Esophagus mucosa (tissue), 1 donor: ENCODE measurements at places on chromosomes 2 and 18. TPM values are rescaled to one million over a fixed set of nuclear protein-coding genes. Genes with fewer than 3 reads are reported as not detected.

STK39 gene
- 29.6 TPM for total RNA-seq

TRAPPC12 gene
- total RNA-seq = 61.7 TPM

ANTXR1 gene
- 13.9 TPM for total RNA-seq

TRIM43 gene
- not detected for total RNA-seq

C2orf78 gene
- total RNA-seq = not detected

POMC gene
- 0.44 TPM for total RNA-seq

- ATAC-seq = peak; percentile 35
Observed at GRCh38 chr2:136067459-136067858, 50.5 kb downstream of the CXCR4 start.

- no peak for ATAC-seq
Observed at GRCh38 chr2:42906111-42906556, 113.8 kb upstream of the HAAO start.

DNA sequence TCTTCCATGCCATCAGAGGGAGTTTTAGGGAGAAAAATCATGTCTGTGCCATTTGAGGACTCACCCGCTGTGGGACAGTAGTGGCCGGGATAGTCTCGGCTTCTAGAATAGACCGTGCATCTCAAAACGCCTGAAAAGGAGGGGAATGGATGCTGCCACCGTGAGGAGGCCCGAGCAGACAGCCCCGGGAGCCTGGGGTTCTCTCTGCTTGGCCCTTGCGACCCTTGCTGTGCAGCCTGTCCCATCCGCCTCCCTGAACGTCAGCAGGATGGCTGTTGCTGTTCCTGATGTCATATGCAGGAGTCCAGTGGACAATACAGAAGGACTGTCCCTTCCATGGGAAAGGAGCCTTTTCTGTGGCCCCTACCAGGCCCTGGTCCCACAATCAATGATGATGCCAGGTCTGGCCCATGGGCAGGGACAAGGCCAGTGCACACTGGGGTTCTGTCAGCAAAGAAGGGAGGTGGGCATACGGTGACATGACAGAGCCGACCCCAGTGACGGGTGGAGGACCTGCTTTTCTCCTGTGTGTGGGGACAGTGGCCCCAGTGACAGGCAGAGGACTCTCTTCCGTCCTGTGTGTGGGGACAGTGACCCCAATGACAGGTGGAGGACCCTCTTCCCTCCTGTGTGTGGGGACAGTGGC lies 58.8 kb downstream of the ACKR3 start:
- ATAC-seq = no peak

GRCh38 chr2:174399171-174399570 lies 3.6 kb downstream of the SCRN3 start:
- no peak for ATAC-seq

DNA sequence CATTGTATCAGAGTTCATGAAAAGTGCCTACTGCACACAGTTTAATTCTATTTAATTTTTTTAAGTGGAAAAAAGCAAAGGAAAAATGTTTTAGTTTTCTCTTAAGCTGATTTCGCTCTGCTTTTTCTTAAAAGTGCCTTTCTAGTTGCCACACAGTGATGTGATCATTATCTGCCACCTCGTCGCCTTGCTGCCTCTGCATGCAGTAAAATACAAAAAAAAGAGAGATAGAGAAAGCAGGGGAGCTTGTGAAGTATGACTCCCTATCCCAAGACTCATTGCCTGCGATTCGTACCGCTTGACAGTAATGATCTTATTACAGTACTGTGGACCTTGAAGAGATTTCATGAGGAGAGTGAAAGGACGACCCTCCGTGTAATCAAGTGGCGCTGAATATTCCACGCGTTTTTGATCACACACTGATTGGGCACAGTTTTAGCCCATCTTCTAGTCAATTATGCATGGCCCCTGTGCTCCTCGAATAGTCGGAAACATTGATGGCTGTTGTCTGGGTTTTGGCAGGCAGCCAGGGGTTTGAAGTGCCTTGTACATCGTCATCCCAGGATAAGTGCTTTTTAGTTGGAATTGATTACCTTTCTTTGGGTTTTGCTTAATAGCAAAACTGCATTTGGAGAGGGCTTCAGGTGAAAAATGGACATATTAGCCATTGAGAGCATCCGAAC lies 188.3 kb downstream of the GBX2 start:
- no peak for ATAC-seq

GRCh38 chr2:52335727-52336126 lies 1303.8 kb upstream of the NRXN1 start:
- no peak for ATAC-seq

DNA sequence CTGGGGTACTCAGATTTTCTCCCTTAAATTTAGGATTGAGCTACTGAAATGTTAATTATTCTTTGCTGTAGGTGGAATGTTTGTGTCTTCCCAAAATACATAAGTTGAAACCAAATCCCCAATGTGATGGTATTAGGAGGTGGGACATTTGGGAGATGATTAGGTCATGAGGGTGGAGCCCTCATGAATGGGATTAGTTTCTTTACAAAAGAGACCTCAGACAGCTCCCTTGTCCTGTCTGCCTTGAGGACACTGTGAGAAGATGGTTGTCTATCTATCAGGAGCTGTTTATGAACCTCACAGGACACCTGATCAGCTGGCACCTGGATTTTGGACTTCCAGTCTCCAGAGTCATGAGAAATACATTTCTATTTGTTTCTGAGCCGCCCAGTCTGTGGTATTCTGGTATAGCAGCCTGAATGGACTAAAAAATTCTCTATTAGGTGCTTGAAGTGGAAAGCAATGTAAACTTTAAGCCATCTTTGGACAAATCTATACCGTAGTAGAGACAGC lies 99.2 kb upstream of the UXS1 start:
- no peak for ATAC-seq

GRCh38 chr2:27231921-27232320 lies 14.8 kb downstream of the CAD start:
- no peak for ATAC-seq

DNA sequence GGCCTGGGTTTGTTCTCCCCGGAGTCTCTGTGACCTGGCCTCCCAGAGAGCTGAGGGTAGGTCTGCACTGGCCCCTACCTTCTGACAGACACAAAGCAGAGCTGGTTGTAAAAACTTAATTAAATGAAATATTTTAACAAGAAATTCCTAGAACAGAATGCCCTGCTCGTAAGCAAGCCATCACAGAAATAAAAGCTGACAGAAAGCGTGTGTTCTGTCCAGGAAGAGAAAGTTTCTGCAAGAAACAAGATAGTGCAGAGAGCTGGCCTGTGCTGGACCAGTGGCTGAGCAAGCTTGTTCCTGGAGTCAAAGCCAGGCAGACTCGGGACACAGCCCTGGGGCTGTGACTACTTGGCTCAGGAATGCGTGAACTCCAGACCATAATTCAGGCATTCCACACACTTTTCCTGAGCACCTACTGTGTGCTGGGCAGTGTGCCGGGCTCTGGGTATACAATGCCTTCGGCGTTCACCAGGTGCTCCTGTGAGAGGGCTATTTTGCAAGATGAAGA lies 51.6 kb downstream of the APOB start:
- ATAC-seq = peak; percentile 30

GRCh38 chr2:29650631-29651097 lies 270.7 kb downstream of the ALK start:
- no peak for ATAC-seq

- no peak for ATAC-seq
Observed at GRCh38 chr2:128557831-128558241, 239.2 kb upstream of the HS6ST1 start.

GRCh38 chr2:198913394-198914152 lies 544.2 kb downstream of the SATB2 start:
- no peak for ATAC-seq

GRCh38 chr18:76821875-76822505 lies 367 bp upstream of the ZNF236 start:
- peak; percentile 61 for ATAC-seq

GRCh38 chr2:106106622-106107508 lies 87.2 kb downstream of the UXS1 start:
- ATAC-seq = no peak

DNA sequence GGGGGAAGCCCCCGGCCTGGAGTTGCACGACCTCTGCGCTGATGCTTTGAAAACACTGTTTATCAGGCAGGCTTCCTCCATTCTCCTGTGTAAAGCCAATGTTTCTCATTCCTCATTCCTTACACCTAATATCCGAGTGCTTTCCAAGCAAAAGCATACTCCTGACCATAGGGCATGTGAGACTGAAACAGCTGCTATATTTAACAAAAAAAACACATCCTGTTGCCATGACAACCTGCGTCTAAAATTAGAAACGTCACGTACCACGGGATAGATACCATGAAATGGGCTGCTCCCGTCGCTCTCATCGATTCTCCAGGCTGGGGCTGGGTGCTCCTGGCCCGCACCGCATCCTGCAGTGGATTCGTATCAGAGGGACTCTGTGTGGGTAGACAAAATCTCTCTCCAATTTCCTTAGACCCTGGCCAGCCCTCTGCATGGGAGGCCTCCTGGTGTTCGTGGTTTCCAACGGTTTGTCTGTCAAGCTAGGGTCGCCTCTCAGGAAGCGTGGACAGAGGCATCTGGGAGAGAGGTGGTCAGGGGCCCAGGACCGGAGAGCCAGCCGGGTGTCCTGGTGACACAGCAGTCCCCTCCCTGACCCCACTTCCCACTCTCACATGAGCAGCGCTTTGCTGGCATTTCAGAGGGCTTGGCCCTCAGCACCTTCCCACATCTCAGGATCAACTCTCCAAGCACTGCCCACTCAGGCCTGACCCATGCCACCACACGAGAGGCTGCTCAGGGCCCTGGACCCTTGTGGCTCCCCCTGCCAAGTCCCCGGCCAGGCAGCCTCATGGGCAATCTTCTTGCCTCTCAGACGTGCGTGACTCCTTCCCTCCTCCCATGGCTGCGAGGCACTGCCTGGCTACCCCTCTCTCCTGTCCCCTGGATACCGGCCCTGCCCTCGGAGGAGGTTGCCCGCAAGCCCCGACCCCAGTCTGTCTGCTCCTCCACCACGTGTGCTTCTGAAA lies 268.1 kb downstream of the NDUFA10 start:
- ATAC-seq = no peak

DNA sequence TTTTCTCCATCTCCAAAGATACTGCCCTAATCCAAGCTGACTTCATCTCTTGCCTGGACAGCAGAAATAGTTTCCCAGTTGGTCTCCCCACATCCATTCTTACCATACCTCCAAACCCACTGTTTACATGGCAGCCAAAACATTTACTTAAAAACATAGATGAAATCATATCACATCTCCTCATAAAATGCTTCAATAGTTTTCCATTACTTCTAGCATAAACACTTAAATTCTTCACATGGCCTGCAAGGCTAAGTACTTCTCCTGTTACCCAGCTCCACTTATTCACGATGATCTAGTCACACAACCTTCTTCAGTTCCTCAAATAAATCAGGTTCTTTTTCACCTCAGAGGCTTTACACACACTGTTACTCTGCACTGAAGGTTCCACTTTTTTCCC lies 185.8 kb upstream of the ACVR2A start:
- ATAC-seq = no peak

- no peak for ATAC-seq
Observed at GRCh38 chr2:217535957-217536708, 466.7 kb downstream of the TNS1 start.

DNA sequence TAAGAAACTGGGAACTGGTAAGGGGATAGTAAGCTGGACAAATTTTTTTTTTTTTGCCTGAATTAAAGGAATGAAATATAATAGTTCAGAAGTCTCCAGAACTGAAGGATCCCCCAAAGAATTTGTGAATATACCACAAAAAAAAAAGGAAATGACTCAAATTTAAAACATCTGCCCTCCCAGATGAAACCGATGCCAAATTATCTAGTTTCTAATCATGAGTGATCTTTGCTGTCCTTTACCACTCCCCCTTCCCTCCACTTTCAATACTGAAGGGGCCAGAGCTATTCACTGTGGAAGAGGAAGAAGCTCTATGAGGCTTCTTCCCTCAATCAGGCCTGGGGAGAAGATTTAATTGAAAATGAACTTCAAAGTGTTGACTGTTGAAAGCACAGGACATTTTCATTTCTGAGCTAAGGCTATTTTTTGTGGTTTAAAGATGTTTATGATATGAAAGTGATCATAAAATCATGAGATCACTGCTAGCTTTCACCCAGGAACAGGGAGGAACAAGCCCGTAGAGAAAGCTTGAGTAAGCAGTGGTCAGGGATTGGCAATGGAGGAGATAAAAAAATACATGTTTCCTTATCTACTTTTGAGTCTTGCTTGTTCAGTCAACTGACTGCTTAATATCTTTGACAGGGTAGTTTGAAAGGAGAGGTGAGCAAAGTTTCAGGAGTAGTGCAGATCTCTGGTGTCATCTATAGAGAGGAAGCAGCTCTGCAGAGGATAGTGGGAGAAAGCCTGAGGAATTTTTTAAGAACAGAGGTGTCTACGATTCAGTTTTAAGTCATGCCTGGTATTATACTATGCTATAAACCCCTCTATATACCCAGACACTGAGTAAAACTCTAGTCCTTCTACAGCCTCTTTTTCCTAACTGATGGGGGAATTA lies 409.5 kb upstream of the FIGN start:
- ATAC-seq = no peak

DNA sequence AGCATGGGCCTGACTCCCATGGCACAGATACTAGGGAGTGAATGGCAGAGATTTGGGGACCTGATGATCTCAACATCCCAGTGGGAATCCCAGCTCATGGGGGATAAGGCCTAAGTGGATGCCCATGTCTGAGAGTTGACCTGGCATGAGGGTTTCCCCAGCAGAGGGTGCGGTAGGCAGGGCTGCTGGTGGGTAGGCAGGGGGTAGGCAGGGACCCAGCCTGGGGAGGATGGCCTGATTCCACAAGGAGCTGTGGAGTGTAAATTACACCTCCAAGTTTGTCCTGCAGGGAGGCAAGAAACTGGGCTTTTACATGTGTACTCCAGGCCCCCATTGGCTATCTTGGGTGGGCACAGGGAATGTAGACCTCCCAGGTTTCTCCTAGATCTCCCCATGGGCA lies 46.9 kb downstream of the INPP5D start:
- ATAC-seq = no peak

DNA sequence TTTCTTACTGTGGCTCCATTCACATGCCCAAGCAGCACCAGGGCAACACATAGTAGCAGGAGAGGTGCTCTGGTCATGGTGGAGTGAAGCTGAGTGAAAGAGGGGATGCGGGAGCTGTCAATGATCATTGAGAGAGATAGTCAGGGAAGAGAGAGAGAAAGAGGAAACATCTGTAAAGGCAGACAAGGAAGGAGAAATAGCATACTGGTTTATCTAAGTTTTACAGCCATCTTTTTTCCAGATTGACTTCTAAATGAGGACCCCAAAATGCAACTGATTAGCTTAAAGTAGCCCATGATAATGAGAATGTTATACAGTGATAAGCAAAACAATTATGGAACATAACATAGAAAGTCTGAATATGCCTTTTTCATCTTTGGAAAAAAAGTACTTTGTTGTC lies at the start of gene C2orf66:
Gene C2orf66, minus strand, starts transcription at position 96 of the 400 bp plus-strand sequence. Its CDS starts 19 bp downstream, at position 77.
- ATAC-seq = no peak

GRCh38 chr2:64951306-64951953 lies 37.8 kb upstream of the SLC1A4 start:
- ATAC-seq = peak; percentile 18

GRCh38 chr2:221518201-221518934 lies 53.7 kb downstream of the EPHA4 start:
- ATAC-seq = peak; percentile 43

DNA sequence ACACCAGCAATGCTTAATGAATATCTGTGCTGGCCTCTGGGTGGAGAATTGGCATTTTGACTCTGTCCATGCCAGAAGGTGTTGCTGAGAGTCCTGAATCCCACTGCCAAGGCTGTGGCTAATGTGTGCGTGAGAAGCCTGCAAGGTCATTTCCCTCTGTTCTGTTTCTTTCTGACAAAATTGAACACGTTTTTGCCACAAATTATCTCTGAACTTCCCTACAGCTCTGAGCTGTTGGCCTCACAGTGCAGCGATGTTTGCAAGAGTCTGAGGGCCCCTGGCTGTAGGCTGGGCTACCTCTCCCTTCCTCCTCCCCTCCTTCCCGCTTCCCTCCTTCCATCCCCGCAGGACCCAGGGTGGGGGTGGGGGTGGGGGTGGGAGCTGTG lies 154.1 kb upstream of the HS6ST1 start:
- no peak for ATAC-seq

GRCh38 chr2:34979148-34979547 lies 1376.4 kb upstream of the CRIM1 start:
- no peak for ATAC-seq
